Hippocampal formation (tissue), 2 donors: ENCODE measurements at places on chromosomes 3 and 15.

DNA sequence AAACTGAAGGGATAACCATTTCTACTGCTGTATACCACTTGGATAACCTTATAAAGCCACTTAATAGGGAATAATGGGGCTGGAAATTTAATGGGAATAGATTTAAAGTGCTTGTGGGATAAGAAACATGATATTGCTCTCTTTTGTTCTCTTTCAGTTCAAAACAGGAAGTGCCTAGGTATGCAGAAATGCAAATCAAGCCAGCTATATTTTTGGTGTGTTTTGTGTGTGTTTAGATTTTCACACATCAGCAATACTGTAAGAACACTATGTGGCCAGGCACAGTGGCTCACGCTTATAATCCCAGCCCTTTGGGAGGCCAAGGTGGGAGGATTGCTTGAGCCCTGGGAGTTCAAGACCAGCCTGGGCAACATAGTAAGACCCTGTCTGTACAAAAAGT, 442.3 kb upstream of the TPRG1 start:
- no peak for DNase-seq

GRCh38 chr15:101296418-101297405, 1.7 kb upstream of the SNRPA1 start:
- DNase-seq = no peak

- DNase-seq = no peak
Observed at GRCh38 chr15:45572617-45573016, 14.6 kb upstream of the BLOC1S6 start.

DNA sequence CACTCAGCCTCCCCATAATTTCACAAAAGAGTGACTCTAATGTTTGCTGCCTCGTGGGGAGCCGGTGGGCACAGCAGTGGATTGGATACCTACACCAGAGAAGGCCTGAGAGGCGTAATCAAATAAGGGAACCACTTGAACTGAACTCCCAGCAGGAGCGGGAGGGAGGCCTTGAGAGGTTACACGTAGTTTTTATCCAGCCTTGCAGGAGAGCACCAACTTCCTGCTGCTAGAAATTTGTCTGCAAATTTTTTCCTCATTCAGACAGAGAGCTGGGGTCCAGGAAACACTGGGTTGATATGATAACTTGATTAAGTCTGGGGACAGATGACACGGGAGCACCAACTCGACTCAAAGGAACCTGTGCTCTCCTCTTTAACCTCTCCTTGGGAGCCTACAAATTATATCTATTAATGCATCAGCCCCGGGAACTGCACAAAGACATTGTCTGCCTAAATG, 69.8 kb downstream of the HES1 start:
- no peak for DNase-seq

- no peak for DNase-seq
Observed at GRCh38 chr15:52153900-52154895, 37.0 kb downstream of the GNB5 start.

GRCh38 chr3:43104660-43105595, 951 bp downstream of the POMGNT2 start:
- no peak for DNase-seq
